Ecto neural progenitor cell (in vitro differentiated cells): ENCODE measurements at places on chromosomes 6 and 20.

DNA sequence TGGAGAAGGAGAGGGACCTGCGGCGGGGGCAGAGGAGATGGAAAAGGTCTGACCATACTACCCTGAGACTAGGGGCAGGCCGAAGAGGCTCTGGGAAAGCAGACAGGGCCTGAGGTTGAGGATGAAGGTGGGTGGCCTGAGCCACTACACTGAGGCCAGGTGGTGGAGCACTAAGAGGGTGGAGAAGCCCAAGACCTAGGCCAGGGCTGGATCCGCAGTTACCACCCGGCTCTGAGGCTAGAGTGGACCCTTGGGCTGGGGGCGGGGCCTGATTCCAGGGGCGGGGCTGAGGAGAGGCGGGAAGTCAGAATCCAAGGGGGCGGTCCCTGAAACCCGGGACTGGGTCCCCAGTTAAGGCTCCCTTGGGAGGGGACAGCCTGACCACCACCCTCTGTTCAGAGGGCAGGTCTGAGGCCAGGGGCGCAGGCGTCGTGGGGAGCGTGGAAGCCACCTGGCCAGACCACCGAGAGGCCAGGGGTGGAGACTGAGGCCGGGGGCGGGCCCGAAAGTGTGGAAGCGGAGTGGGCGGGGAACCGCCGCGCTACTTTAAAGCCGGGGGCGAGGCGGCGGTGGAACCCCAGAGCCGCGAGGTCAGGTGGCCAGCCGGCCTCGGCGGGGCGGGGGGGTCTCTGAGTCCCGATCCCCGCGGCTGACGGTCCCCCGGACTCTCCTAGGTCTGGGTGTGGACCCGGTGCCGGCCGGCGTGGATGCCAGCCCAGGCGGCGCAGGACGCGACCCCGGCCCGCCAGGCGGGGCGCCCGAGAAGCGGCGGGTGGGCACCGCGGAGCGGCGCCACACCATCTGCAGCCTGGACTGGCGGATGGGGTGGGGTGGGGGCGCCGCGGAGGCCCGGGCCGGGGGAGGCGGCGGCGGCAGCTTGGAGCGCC is 8.3 kb downstream of the CCM2L start:
- peak; percentile 93 for DNase-seq

GRCh38 chr6:108699290-108700041 is 138.7 kb downstream of the FOXO3 start:
- DNase-seq: no peak

DNA sequence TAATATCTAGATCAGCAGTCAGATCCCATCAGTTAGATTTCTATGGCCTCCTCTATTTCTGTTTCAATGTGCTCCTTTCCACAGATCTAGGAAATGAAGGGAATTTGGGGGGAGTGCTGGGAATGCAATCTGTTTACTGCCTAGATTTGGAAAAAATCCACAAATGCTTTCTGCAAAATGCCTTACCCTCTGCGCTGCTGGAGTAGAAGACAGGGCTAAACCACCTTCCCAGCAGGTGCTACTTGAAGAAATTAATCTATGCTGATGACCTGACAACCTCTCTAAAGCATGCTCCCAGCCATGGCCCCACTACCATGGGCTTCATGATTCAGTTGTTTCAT is 46.2 kb downstream of the LY86 start:
- no peak for DNase-seq

DNA sequence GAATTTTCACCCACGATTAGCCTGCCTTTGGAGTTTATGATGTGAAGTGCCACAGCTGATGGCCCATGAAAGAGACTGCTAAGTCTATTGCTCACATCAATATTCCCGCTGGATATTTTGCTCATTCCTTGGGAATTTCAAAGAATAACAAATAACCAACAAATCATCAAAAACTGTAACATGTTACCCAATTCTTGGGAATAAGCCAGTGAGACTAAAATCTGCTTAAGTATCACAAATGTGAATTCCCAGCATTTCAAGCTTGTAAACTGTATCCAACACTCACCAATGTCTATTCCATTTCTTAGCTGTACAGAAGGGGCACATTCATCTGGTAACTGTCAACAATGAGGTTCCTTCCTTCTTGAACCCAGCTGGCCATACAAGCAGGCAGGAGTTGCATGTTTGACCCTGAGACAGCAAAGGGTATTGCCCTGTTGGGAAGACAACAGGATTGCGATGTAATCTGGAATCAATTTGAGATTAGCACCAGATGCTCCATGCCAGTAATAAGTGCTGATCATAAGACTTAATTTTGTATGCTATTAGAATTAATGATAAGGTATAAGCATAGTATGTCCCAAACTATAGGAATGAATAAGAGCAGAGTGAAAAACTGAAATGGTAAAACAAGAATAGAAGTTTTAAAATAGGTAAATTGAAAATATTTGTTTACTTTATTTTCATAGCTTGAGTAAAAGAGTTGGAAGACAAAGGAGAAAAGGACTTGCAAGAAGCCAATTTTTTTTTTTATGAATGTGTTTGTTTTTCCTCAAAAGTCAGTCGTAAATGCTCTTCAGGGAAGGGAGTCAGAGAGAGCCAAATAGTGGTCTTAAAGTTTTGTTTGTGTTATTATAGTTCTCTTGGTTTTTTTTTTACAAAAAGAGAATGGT is 58.8 kb downstream of the RSPO3 start:
- DNase-seq: no peak

DNA sequence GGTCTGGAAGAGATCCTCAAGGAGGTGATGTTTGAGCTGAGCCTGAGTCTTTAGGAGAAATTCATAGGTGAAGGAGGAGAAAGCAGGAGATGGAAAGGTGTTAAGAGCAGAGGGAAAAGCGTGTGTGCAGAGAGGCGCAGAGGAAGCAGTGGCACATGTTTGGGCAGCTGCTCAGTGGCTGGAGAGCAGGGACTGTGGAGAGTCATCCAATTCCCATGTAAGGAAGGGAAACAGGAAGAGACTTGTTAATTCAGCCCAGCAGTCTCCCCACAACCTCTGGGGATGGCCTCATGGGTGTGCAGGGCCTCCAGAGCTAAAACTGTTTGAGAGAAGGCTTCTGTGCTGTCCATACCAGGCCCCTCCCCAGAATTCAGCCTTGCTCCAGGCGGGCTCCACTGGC is 16.2 kb downstream of the AAR2 start:
- DNase-seq: no peak

GRCh38 chr6:18269717-18270116 is 5.4 kb upstream of the DEK start:
- DNase-seq: no peak

GRCh38 chr20:59676126-59676850 is 71.9 kb downstream of the PHACTR3 start:
- DNase-seq: peak; percentile 40

GRCh38 chr6:39130691-39131090 is 15.7 kb upstream of the SAYSD1 start:
- no peak for DNase-seq

GRCh38 chr6:5778317-5778857 is 228.3 kb downstream of the NRN1 start:
- no peak for DNase-seq

GRCh38 chr6:2589171-2589661 is 161.5 kb downstream of the MYLK4 start:
- no peak for DNase-seq

DNA sequence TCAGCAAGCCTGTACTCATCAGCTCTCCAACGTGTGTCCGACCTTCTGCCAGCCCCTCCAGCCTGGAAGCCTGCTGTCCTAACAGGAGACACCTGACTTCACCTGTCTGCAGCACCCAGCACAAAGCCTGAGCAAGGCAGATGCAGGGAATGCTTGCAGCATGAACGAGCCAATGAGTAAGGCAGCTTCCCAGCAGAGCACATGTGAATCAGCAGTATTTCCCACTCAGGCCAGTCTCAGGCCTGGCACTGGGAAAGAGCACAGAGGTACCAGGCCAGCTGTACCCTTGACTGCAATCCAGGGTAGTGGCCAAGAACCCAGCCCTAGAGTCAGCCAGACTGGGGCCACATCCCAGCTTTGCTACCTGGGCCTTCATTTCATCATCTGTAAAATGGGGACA is 120.8 kb downstream of the MAFB start:
- DNase-seq: no peak

GRCh38 chr6:135883045-135883444 is 31.5 kb downstream of the PDE7B start:
- no peak for DNase-seq

DNA sequence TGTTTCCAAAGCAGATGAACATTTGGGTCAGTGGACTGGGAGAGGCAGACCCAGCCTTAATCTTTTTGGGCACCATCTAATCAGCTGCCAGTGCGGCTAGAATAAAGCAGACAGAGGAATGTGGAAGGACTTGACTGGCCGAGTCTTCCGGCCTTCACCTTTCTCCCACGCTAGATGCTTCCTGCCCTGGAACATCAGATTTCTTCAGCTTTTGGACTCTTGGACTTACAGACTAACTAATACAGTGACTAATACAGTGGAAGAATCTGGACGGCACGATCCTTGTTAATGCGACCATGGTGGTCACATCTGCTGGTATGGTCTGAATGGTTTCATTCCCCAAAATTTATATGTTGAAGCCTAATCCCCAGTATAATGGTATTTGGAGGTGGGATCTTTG is 122.6 kb upstream of the NXT1 start:
- no peak for DNase-seq

- no peak for DNase-seq
Observed at GRCh38 chr6:93524671-93525451, 105.5 kb upstream of the EPHA7 start.

- no peak for DNase-seq
Observed at GRCh38 chr6:127886603-127887002, 14.3 kb downstream of the THEMIS start.

DNA sequence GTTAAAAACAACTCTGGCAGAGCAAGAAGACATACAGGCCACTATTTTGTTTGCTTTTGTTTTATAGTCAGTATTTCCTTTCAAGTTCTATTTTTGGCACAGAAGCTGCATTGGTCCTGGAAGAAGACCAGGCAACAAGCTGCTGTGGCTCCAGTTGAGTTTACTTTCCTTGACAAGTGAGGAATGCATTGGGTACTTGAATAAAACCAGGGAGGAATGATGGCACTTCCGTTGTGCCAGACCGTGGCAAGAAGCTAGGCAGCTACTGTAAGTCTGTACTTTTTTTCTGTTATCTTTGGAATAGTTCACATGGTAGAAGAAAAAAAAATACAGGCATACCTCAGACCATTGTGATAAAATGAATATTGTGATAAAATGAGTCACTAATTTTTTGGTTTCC is 66.3 kb downstream of the NCOA3 start:
- DNase-seq: no peak

- DNase-seq: no peak
Observed at GRCh38 chr6:145247692-145248419, 487.5 kb downstream of the EPM2A start.

DNA sequence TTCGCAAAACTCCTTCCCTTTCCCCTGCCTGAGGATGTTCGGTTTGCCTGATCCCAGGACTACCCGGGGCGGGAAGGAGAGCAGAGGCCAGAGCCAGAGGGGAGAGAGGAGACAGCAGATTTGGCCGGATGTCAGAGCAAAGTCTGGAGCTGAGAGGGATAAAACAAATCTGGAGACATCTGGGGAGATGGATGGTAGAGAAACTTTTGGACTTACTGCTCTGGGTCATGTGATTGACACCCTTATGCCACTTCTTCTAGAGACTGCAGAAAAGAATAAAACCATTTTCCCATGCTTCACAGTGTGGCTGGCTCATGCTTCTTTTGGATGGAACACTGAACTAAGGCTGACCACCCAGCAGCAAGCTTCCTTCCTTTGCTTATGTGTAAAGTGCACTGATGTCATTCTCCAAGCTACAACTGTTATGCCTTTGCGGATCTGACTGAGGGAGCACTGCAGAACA is 174.7 kb downstream of the FOXC1 start:
- no peak for DNase-seq

DNA sequence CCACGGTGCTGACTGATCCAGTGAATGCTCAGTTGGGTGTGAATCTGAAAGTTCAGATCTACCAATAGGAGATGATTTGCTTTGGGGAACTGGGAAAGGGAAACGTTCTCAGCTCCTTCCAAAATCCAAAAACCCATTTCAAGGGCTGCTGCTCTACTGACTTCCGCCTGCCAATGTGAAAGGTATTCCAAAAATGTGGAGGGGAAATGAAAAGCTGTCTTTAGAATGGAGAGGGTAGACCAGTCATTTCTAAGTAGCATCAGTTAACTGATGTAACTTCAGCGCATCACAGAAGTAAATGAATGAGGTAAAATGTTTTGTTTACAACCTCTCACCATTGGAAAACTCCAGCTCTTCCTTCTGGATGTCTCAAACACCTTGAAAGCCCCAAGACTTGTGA is 19.6 kb upstream of the EYA2 start:
- DNase-seq: no peak

- DNase-seq: no peak
Observed at GRCh38 chr6:40573221-40573620, 13.9 kb downstream of the LRFN2 start.

GRCh38 chr6:16872543-16873235 is 111.4 kb upstream of the ATXN1 start:
- DNase-seq: no peak

GRCh38 chr6:56724455-56724854 is 81.8 kb upstream of the DST start:
- no peak for DNase-seq

DNA sequence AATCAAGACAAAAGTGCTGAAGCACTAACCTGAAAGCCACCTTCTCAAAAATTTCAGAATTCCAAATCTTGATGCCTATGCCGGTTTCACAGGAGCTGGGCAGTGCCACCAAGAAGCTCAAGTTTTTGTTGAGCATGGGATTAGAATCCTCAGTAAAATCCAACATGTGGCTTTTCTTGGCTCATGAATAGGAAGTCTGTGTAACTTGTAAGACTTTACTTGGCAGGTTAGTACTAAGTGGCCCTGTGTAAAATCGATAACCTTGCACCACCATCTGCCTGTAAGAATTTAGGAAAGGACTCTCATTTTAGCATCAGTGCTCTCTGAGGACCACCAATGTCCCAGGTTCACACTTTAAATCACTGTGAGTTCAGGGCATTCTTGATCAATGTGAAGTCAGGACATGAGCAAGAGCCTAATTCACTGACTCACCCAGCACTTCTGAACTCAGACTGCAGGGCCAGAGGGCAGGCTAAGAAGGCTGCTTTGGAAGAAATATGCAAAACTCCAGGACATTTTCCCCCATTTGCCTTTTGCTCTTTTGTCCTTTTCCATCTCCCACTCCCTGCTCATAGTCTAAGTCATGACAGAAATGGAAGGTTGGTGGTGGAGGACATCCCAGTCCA is 113.2 kb downstream of the EDN1 start:
- no peak for DNase-seq
